ENCODE measurements at places on chromosomes 12 and 14. TPM values are rescaled to one million over a fixed set of nuclear protein-coding genes. Genes with fewer than 3 reads are reported as not detected.

Gene FGF6
- total RNA-seq, result not detected

Gene NANOG
- 0.50 TPM for total RNA-seq

Gene RBP5
- total RNA-seq, result 4.0 TPM

Gene DEPDC4
- total RNA-seq, result 8.0 TPM

Gene ITGA7
- total RNA-seq, result 26.4 TPM

Gene MUCL1
- total RNA-seq, result 1.4 TPM

Gene ANO4
- total RNA-seq, result 9.5 TPM

Gene KCNH3
- total RNA-seq, result 4.5 TPM

Gene TRHDE
- 2.8 TPM for total RNA-seq

Gene WNT1
- total RNA-seq, result 1.2 TPM

Gene NTN4
- 43.8 TPM for total RNA-seq

Gene KCNK10
- total RNA-seq, result 4.2 TPM

Gene PRKCH
- total RNA-seq, result 26.8 TPM

Gene PLA2G1B
- not detected for total RNA-seq

Gene PTPN6
- total RNA-seq, result 3.7 TPM

Gene LRRC10
- total RNA-seq, result not detected

Gene CLEC1B
- 0.63 TPM for total RNA-seq

Measured in testis (tissue), 5 donors.